ENCODE measurements at places on chromosomes 12 and 14.

DNA sequence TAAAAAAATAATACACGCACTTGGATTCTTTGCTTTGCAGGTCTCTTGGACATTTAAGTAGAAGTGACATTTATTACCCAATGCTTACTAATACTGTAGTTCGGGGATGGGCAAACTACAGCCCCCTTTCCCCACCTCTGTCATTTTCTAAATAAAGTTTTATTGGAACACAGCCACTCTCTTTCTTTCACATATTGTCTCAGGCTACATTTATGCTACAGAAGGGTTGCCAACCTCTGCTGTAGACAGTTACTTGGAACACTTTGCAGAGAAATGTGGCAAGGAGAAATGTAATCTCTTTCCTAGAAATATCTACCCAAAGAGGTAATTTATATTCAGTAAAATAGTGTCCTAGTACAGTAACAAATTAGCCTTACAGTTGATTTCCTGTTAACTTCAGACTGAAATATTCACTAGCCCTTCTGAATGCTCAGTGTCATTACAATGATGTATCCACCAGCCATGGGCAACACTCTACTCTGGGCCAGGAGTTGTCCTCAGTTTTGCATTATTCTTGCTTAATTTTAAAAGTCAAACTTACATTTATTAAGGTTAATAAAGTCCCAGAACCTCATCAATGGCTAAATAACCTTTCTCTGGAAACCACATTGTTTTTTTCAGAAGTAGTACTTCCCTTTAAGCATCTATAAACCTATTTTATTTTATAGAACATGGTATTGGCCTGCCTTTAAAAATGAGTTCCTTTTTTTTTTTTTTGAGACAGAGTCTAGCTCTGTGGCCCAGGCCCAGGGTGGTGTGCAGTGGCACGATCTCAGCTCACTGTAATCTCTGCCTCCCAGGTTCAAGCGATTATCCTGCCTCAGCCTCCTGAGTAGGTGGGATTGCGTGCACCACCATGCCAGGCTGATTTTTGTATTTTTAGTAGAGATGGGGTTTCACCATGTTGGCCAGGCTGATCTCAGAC is 269.6 kb upstream of the AMIGO2 start:
- DNase-seq: peak; percentile 23

DNA sequence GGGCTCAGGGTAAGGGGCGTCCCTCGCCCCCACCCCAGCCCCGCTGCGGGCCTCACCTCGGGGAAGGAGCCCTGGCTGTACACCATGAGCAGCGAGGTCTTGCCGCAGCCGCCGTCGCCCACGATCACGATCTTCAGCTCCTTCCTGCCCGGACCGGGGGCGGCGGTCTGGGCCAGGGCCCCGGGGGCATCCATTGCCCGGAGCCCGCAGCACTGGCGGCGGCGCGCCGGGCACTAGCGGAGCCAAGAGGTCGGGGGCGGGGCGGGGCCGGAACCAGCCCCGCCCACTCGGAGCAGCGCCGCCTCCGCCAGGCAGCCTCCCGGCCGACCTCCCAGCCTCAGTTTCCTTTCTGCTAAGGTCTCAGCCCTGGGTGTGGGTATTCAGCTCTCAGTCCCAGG is at the start of gene RHOF:
TSS of gene RHOF (minus strand) at position 249 of the 398 bp plus-strand sequence. CDS start at position 194, 55 bp downstream.
- DNase-seq: peak; percentile 74

- no peak for DNase-seq
These were observed 33.1 kb downstream of the PHLDA1 start for GRCh38 chr12:75998292-75999063.

DNA sequence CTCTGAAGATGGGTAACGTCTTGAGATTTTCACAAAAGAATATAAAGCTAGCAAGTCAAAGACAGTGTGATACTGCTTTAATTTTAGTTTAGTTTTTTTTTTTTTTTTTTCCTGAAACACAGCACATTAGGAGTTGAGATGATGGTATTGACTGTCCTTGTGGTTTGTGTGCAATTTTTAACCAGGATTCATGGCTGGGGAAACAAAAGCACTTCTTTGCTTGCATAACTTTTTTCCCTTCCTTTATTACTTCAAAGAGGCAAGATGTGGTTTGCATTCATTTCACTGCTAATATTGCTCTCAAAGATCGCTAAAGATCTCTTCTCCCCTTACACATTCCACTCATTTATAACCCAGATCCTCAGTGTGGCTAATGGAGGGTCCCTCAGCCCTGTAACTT is 157.1 kb upstream of the PZP start:
- no peak for DNase-seq

- no peak for DNase-seq
These were observed 62.6 kb upstream of the BBS10 start for GRCh38 chr12:76410781-76411180.

DNA sequence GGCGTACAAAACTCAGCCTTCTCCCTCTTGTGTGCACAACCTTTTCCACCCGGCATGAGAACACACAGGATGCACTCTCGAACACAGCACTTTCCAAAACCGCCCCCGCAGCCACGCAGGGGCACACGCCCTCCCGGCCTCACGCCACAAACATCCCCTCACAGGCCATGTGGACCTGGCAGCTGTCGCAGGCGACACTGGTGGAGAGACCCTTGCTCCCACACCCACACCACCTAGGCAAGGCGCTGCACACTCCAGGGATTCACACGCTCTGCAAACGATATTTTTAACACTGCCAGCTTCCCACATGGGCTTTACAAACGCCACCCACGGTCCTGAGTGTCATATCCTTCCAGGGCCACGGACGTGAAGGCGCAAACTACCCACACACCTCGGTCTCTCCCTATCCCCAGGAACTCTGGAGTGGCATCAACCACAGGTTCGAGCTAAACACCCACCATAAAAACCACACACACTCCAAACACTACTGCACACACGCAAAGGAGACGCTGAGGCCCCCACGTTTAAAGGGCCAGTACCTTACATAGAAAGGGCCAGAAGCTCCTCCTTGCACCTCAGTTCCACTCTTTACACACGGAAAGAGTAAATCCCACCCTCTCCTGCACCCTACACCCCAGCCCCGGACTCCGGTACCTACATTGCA is 12.4 kb upstream of the ITGB7 start:
- peak; percentile 78 for DNase-seq

DNA sequence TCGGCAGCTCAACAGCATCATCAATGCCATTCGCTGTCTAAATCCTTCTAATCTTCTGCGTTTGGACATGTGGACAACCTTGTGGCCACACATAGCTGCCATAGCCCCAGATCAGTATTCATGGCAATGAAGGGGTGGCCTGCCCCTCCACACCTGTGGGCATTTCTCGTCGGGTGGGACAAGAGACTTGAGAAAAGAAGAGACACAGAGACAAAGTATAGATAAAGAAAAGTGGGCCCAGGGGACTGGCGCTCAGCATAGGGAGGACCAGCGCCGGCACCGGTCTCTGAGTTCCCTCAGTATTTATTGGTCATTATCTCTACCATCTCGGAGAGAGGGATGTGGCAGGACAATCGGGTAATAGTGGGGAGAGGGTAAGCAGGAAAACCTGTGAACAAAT is 42.3 kb downstream of the MAGOHB start:
- DNase-seq: no peak

DNA sequence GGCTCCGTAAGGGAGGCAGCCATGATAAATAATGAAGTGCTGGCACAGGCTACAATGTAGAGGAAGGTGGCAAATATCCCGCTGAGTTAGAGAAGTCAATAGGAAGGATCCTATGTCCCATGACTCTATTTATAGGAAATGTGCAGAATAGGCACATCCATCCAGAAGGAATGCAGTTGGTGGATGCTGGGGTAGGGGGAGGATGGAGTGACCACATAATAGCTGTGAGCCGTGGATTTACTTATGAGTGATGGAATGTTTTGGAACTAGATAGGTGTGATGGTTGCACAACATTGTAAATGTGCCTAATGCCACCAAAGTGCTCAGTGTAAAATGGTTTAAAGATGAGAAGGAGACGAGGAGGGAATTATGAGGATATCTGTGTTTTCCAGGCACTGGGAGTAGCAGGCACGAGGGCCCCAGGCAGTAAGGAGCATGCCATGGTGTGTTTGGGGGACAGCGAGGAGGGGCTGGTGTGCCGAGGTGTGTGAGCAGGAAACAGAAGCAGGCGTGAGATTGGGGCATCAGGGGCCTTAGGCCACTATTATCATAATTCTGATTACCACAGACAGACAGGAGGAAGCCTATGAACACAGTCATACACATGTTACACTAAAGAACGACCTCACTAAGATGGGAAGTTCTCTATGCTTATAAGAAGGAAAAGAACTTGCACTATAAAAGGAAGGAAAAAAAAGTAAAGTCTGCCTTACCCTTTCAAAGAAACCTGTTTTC is 837.3 kb upstream of the TMEM132C start:
- DNase-seq: no peak

GRCh38 chr12:91854725-91855124 is 290.9 kb downstream of the BTG1 start:
- DNase-seq: no peak

DNA sequence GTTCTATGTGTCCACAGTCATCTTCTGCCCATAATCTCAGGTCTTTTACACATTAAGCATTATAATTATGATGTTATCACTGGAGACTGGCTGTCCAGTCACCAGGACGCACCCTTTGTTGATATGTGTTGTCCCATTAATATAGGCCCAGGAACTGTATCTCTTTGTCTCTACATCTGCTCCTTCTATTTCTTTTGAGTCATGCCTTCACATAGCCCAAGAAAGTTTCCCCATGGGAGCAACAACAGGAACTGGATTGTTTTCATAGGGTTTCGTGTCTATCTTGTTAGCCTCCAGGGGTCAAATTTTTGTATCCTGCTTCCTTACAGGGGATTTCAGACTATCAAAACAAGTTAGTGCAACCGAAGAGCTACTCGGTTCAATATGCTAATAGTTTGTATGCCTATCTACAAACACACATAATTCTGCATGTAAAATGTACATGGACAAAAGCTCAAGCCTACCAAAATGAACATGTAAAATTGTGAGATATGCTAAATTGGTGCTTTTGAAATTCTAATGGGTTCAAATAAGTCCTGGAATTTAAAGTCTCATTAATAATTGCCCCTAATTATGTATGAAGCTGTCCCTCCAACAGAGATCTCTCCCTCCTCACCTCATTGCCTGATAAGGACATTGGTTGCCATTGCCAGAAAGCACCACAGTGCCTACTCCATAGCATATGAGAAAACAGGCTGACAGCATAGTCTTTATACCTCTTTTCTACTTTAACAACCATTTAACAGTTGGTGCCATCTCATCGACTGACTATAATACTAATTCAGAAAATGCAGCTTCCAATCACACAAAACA is 99.8 kb upstream of the DIO2 start:
- DNase-seq: no peak

DNA sequence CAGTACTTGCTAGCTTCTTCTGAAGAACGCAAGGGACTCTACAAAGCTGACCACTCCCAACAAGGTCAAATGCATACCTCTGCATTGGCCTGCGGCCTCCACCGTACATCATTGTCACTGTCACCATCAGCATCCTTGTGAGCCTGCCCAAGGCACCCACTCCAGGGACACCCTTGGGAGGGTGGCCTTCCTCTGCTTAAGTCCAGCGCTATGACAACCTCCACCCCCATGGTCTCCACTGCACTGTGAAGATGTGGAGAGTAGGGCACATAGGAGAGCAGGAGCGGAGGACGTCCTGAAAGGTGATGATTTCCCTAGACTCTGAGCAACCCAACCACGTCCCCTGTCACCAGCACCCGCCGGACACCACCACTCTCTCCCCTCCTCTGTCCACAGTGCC is 252.8 kb downstream of the ALG10 start:
- no peak for DNase-seq

GRCh38 chr14:91985521-91986255 is 38.2 kb upstream of the FBLN5 start:
- no peak for DNase-seq

GRCh38 chr14:21220874-21221477 is 48.3 kb downstream of the HNRNPC start:
- DNase-seq: no peak

DNA sequence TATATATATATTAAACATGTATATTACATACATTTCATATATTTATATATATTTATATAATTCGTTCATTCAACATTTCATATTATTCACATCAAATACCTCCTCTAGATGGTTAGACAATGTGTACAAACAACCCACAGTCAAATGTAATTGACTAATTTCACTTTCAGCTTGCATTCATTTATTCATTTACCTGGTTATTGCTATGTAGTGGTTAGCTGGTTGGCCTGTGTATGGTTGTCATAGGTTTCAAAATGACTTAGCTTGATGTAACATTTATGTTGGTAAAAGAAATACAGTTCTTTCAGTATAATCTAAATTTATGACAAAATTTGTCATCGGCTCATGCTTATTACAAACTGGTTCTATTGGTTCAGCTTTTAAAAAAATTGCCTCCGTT is 389 bp downstream of the OR4K13 start:
- no peak for DNase-seq

GRCh38 chr14:99468081-99468480 is 12.6 kb downstream of the SETD3 start:
- DNase-seq: no peak

GRCh38 chr14:45743884-45744283 is 490.9 kb upstream of the MIS18BP1 start:
- DNase-seq: no peak

- peak; percentile 20 for DNase-seq
These were observed 1081.5 kb downstream of the VRK1 start for GRCh38 chr14:97878727-97879126.

DNA sequence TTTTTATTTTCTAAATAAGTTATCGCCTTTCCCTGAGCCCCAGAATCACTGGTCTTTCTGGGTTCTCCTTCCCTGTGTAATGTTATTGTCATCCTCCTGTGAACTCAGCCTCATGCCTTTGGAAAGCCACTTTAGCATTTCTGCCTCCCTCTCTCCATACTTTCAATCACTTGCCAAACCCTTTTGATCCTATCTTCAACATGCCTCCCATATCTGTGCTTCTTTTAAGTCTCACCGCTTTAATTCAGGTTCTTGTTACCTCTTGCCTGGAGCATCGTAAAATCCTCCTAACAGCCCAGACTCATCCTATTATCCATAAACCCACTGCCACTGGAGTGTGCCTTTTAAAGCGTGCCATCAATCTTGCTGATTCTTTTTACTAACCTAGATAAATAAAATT is 321.8 kb downstream of the BMP4 start:
- DNase-seq: no peak

- no peak for DNase-seq
These were observed 4.3 kb upstream of the NKX2-1 start for GRCh38 chr14:36524220-36524837.

DNA sequence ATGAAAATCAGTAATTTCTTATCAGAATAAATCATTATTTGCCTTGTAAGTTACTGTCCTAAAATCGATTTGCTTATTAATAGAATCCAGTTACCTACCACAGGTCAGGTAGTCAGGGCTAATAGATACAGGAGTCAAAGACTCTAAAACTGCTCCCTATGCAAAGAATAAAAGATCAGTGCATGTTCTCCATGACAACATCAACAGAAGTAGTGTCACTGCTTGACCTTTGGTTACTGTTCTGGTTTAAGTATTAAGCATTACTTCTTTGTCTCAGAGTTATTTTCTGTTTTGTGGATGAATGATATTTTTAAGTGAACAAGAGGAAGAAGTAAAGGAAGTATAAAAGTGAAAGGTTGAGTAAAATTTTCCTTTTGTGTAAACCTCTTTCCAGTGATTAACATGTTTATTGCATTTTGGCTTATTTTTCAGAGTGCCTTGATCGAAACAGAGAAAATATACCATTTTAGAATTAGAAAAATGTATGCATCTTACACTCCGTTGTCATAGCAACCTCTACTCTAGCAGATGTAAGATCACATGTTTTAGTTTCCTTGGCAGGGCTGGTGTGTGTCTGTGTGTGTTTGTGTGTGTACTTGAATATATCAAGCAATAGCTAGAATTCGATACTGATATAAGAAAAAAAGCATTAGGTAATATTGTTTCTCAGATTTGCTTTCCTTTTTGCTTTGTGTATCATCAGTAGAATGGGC is 44.7 kb downstream of the ABCD2 start:
- DNase-seq: no peak
